Stimulated activated CD8-positive, alpha-beta memory T cell treated with anti-CD3 and anti-CD28 coated beads, Interleukin-15, amount 100 ng/mL, for 24 hours (primary cell): ENCODE measurements at places on chromosomes 6 and 20.

DNA sequence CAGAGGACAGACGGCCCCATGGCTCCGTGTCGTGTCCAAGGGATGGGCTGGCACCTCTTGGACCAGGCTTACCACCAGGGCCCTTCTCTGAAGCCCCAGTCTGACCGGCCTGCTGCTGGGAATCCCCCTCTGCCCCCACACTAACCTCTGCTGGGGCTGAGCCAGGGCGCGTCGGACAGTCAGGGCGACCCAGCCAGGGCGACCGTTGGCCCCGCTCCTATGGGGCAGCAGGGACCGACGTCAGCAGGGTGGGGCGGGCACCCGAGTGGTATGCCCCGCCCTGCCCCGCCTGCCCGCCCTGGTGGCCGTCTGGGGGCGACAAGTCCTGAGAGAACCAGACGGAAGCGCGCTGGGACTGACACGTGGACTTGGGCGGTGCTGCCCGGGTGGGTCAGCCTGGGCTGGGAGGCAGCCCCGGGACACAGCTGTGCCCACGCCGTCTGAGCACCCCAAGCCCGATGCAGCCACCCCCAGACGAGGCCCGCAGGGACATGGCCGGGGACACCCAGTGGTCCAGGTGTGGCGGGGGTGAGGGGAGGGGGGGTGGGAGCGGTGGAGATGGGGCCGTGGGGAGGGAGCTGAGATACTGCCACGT lies at the start of gene SLC17A9:
TSS of gene SLC17A9 (plus strand) at position 337 of the 595 bp plus-strand sequence. CDS start at position 459, 122 bp downstream.
- DNase-seq, result no peak

GRCh38 chr6:132750455-132751248 lies 7.1 kb downstream of the VNN2 start:
- no peak for DNase-seq

GRCh38 chr20:48823476-48823875 lies 4.3 kb downstream of the PREX1 start:
- no peak for DNase-seq

DNA sequence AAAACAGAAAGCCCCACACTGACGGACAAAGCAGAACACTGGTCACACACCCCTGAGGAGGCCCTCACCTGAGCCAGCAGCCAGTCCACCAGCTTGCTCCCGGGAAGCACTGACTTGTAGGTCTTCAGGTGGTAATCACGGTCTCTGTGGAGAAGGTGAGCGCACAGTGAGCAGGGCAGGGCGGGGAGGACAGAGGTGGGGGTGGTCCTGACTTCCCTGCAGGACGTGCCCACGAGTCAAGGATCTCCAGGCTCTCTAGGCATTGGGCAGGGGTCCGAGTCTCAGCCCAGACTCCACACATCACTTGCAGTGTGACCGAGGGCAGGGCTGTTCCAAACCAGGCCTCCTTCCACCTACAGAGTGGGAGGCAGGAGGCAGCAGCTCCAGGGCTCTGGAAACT lies 151.7 kb downstream of the PREX1 start:
- no peak for DNase-seq

- no peak for DNase-seq
These were observed 128.0 kb upstream of the FAM83B start for GRCh38 chr6:54718541-54719023.

GRCh38 chr20:2691127-2691526 lies 1.5 kb upstream of the EBF4 start:
- no peak for DNase-seq

DNA sequence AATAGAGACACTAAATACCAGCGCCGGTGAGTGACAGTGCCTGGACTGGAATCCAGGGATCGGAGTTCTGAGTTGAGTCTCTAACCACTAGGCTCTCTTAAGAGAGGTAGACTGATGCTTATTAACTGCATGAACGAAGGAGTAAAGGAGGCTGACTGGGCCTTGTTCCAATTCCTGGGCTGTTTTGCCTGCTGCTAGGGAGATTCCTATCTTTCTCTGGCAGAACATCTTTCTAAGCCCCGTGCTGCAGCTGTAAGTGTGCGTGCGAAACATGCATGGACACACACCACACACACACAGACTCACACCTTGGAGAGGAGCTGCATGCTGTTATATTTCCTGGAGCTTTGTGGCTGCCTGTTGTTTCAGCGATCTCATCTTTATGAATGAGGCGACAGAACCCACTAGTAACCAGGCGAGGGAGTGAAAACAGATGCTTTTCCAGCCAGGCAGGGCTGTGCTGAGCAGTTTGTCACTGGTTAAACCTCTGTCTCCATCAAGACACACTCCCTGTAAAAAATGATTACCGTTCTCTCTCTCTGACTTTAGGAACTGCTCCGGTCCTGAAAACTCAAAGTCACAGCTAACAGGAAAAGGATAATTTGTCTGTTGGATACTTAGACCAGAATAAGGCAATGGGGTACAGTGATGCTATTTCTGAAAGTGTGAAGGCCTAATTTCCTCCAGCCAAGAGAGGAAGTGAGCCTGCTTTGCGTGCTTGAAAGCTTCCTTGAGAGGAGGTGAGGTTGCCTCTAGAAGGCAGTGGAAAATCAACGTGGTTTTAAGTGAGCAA lies 157.4 kb upstream of the ZNF217 start:
- DNase-seq, result no peak

- DNase-seq, result no peak
These were observed 25.5 kb upstream of the OLIG3 start for GRCh38 chr6:137519629-137520176.

DNA sequence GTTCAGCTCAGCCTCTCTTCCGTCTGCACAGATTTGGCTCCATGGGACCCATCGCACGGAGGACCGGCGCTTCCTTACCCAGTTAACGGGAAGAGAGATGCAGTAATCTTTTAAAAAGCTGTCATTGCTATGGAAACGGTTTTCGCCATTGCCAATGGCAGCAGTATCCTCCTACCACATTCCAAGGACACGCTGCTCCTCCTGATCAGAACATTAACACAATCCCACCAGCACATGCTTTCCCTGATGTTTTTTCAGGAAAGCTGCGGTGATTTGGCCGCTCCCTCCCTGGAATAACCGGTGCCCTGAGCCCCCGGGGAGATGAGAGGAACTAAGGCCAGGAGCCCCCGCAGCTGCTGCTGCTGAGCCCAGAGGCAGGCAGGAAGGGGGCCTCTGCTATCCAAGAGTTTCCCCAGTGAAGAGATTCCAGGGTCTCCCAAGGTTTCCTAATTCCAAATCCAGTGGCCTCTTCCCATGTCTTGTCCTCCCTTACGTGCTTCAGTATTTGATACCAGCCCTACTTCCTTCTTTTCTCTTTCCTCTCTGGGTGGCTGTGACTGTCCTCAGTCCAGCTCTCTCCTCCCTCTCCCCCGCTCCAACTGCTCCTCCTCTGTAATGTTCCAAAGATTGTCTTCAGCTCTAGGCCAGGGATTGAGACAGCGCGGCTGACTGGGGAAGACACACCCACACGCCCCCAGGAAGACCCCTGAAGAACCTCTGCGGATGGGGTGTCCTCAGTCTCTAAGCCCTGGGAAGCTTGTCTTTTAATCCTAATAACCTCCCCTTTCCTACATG lies 2.6 kb downstream of the BNIP5 start:
- DNase-seq, result no peak

DNA sequence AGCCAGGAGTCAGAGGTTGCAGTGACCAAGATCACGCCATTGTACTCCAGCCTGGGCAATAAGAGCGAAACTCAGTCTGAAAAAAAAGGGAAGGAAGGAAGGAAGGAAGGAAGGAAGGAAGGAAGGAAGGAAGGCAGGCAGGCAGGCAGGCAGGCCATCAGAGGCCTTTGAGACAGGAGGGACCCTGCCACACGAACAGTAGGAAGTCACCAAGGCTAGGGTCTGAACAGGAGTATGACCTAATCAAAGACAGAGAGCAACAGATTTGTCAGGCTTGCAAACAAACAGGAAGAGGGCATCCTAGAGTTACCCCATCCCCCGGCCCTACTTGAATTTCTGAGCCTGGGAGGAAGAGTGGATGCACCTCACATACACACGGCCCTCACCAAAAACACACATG lies 67.1 kb downstream of the FGD2 start:
- DNase-seq, result no peak

DNA sequence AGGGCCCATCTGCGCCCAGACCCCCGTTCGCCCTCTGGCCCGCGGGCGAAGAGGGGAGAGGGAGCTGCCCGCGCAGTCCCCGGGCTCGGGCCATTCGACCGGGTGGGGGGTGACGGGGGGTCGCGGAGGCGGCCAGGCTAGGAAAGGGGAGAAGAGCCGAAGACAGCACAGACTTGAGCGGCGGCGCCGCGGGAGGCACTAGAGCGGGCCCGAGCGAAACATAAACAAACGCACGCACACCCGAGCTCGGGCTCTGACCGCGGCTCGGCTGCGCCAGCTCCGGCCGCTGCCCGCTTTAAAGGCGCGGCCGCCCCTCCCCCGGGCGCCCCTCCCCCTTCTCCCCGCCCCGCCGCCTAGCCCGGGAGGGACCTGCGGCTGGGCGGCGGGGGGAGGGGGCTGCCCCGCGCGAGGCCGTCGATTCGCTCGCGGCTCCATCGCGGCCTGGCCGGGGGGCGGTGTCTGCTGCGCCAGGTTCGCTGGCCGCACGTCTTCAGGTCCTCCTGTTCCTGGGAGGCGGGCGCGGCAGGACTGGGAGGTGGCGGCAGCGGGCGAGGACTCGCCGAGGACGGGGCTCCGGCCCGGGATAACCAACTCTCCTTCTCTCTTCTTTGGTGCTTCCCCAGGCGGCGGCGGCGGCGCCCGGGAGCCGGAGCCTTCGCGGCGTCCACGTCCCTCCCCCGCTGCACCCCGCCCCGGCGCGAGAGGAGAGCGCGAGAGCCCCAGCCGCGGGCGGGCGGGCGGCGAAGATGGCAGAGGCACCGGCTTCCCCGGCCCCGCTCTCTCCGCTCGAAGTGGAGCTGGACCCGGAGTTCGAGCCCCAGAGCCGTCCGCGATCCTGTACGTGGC lies at the start of gene FOXO3:
TSS of gene FOXO3 (plus strand) at position 455 of the 846 bp plus-strand sequence. CDS start at position 747, 292 bp downstream.
- peak; percentile 34 for DNase-seq

DNA sequence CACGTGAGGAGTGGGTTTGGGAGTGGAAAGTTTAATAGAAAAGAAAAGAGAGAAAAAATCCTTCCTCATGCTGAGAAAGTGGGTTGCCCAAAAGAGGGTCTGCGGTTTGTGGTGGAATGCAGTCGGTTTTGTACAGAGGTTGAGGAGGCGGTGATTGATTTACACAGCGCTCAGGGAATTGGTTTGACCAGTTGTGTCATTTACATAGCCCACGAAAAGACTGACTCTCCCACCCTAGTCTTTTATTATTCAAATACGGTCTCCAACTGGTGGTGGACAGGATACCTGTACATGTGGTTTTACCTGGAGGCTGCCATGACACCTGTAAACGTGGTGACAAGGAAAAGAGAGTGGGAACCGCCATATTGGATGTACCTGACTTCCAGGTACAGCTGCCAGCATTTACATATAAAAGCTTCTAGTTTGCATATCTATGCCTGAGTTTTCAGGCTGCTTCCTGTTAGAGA lies 42.1 kb downstream of the HLA-DPB1 start:
- no peak for DNase-seq

- DNase-seq, result no peak
These were observed 168.2 kb upstream of the FOXQ1 start for GRCh38 chr6:1143655-1144054.

DNA sequence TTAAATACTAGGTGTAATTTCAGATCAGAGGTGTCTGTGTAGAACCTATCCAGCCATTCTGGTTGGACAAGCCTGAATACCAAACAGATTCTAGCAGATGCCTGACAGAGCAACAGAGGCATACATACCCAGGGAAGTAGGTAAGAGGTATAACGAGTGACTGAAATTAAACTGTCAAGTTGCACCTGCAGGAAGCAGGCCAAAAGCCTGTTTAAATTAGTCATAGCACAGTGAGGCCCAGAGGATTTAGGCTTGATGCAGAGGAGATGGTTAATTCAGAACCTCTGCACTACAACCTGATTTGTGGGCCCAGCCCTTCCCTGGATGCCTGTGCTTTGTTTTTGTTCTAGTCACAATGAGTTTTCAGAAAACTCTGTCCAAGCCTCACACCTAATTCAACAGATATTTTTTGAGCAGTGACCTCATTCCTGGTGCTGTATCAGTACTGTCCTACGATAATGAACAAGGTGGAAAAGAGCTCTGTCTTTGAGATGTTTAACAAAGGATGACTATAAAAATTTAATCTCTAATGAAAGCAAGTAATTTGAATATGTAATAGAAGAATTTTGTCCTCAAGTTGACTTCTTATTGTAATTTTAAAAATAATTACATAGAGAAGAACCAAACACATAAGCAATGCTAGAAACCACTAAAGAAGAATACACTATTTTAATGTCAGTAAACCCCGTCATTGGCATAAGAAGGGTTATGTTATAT lies 31.7 kb downstream of the C6orf58 start:
- no peak for DNase-seq

- no peak for DNase-seq
These were observed 127.4 kb upstream of the FAM83B start for GRCh38 chr6:54719131-54719530.

DNA sequence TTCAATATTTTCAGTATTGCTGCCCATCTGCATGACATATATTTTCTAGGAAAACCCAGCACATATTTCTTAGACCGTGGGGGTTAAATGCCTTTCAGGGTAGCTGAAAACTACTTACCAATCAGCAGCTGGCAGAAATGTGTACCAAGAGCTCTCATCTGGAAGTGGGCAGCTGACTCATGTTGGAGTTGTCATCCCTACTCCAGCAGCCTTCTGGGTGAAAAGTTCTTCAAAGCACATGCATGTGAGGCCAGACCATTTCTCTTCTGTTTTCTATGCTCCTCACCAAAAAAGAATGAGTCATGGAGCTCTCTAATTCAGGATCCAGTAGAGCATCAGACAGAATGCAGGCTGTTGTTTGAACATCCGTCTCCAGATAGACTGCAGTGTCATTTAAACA lies 135.5 kb downstream of the PAX1 start:
- no peak for DNase-seq

DNA sequence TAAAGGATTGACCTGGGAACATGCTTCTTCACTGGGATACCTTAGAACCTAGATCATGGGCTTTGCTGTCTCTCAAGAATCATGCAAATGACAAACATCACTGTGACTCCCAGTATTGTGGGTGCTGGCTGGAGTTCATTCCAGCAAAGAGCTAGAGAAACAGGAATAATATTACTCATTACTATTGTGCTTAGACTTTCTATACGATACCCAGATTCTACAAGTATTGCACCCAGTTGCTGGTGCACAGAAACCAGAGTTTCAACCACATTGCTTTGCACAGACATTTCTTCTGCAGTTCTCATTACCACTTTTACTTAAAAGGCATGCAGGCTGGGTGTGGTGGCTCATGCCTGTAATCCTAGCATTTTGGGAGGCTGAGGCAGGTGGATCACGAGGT lies 220.4 kb upstream of the ZNF217 start:
- DNase-seq, result no peak

- DNase-seq, result no peak
These were observed 28.3 kb downstream of the MRS2 start for GRCh38 chr6:24431045-24431451.

GRCh38 chr6:157194643-157195042 lies 128.7 kb downstream of the TMEM242 start:
- no peak for DNase-seq

GRCh38 chr6:1942834-1943233 lies 302.6 kb downstream of the GMDS start:
- no peak for DNase-seq
